ENCODE measurements at places on chromosomes 7 and 10.

GRCh38 chr10:95618101-95618500 lies 38.4 kb downstream of the ALDH18A1 start:
- DNase-seq, result no peak

GRCh38 chr7:19754521-19755116 lies 18.8 kb downstream of the TMEM196 start:
- DNase-seq, result no peak

DNA sequence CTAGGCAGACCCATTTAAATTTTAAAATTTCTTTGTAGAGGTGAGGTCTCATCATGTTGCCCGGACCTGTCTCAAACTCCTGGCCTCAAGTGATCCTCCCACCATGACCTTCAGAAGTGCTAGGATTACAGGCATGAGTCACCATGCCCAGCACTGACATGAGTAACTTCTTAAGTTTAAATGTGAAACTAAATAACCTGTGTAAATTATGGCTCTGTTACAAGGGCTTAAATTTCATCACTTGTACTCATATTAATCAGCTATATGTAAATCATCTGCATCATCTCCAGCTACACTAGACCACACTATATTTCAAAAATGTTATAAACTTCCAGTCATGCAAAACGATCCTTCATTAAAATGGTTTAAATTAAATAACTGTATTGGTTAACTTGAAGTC lies 56.1 kb downstream of the ATAD1 start:
- no peak for DNase-seq

DNA sequence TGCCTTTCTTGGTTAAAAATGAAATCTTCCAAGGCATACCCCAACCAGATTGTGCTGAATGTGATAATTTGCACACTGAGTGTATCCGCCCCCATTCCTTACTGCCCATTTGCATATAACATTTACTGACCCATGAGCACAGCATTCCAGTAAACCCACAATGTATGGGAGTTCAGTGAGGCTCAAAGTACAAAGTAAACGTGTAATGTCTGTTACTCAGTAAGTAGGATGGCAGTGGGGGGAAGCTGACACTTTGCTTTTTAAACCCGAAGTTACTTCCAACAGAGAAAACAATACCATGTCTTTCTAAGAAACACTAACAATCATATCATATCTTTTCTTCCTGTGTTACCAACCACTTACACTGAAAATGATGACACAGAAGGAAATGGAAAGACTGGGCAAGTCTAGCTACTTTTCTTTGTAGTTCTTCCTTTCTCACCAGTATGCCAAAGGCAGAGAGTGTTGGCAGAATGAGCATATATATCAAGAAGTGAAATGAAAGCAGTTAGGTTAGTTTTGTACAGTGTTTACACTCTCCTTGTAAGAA lies 27.1 kb upstream of the SOSTDC1 start:
- no peak for DNase-seq

DNA sequence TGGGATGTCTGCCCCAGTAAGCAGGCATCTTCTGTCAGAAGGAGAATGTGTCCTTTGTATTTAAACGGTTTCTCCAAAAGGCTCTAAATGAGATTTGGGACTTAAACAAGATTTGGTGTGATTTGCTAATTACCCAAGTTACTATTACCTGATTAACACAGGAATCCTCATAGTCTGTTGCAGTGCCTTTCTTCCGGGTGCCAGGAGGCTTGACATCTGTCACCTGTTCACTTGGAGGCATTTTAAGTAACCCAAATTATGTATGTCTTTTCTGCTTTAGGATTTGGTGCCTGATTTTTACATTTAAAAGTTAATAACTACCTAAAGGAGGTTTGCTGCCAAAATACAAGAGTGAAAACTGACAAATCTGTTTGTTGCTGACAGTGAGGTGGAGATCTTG lies 587.9 kb upstream of the GALNT17 start:
- no peak for DNase-seq

- no peak for DNase-seq
These were observed 64.2 kb upstream of the IL6 start for GRCh38 chr7:22662556-22663356.

DNA sequence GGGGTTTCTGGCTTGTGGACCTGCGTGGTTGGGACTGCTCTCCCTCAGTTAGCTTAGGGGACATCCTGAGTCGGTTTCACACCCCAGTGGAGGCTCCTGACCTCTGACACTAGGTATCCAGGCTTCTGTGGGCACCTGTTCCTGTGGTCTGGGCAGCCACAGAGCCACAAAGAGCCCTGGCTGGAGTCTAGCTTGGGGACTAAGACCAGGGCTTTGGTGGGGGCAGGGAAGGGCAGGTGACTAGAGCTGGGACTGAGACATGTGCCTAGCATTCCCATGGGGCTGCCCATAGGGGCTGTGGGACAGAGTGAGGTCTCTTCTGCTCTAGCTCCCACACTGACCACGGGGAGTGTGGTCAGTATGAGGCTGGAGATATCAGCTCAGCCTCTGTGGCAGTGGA lies 4.0 kb upstream of the TMEM270 start:
- no peak for DNase-seq

DNA sequence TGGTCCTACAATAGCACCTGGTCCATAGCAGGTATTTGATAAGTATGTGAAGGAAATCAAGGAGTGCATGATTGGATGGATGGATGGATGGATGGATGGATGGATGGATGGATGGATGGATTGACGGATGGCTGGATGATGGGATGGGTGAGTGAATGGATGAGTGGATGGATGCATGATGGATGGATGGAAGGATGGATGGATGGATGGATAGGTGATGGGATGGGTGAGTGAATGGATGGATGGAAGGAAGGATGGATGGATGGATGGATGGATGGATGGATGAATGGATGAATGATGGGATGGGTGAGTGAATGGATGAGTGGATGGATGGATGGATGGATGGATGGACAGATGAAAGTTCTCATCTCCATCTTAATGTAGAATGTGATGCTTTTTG lies 231.0 kb upstream of the PPP2R2D start:
- no peak for DNase-seq

DNA sequence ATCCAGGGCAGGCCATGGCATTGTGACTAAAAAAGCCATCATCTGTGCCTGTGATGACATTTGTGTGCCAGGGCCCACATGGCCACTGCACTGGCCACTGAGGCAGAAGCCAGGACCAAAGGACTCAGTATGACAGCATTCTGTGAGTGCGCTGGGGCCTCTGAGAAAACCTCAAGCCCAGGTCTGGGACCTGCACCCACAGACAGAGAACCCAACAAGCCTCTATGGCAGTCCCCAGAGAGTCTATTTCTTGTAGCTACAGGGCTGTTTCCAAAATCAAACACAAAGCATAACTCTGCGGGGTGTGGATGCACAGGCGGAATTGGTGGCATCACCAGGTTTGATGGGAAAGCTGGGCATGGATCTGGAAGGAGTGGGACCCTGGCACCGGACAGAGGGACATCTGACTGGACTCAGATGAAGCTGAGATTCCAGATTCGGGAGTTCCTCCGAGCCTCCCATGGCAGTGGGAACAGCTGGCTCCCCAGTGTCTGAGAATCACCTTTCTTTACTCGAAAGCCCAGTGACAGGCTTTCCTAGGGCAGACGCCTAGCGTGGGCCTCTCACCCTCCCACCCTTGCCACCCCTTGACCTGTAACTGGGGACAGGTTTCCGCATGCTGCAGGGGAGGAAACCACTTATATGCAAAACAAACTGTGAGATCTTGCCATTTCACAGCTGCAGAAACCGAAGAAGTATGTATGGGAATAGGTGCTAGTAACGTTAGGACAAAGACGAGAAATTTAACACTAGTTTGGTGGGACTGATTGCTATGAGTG lies 70.6 kb upstream of the RHEB start:
- no peak for DNase-seq

DNA sequence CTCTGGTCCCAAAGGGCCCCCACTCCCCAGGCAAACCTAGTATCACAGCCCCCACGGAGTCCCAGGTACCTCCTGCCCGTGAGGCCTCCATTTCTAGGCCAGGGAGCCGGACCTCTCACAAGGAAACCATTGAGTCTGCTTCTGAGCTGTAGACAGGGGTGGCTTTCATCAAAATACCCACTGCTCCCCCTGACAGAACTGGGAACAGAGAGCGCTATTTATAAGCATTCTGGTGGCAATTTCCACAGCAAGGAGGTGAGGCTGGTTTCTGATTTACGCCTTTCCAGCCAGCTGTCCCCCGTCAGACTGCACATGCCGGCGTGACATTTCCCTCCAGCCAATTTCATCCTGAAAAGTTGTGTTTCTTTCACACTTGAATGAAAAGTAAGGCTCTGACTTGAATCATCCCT lies 407.5 kb upstream of the PRKCQ start:
- DNase-seq, result no peak

GRCh38 chr7:36583318-36583717 lies 141.0 kb downstream of the AOAH start:
- DNase-seq, result no peak

- no peak for DNase-seq
These were observed 91.3 kb upstream of the ABI1 start for GRCh38 chr10:26952094-26952493.

DNA sequence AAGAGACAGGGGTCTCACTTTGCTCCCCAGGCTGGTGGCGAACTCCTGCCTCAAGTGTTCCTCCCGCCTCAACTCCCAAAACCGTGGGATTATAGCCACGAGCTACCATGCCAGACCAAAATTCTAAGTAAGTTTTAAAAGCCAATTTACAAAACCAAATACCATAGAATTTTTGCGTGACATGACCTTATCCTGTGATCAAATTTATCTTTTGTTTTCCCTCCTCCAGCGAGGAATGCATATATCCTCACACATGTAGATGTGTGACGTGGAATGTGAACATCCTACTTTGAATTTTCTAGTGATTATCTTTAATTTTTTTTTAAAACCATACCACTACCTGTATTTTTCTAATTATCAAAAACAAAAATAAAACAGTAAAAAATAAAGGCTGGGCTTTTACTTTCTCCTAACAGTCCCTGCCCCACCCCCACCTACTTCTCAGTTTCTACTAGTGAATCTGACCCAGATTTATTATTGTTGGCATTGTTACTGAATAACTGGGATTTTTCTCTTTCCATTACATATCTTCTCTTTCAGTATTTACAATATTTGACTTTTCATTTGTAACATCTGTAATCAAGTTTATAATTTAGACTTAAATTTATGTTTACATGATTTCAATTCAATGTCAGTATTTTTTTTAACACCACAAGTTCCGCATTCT lies 26.0 kb downstream of the CYTH3 start:
- no peak for DNase-seq

DNA sequence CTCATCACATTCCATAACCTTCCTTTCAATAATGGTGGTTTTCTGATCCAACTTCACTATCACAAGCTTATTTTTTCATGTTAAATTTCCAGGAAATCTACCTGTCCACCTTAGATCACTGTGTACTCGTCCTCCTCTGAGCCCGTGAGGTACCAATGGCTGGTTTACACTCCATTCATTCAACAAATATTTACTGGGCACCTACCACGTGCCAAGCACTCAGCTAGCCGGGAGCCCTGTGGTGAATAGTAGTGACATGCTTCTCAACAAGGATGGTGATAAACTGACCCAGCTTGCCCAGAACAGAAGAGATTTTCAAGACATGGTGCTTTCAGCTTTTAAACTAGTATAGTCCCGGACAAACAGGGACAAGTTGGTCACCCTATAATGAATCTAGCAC lies 98.2 kb downstream of the FAM204A start:
- no peak for DNase-seq

DNA sequence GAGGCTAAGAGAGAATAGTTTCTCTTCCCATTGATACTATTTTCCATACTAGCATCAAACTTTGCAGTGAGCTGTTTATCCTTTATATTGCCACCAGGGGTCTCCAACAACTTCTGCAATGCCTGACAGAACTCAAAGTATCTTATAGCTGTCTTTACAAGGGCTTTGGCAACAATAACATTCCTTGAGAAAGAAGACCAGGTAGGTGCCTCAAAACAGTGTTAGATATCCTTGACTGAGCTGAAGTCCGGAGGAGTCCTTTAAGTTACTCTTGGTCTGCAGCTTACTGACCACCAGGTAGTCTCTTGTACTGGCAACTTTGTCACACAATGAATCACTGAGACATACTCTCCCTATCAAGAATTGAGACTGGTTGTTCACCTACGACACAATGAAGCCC lies 30.0 kb upstream of the TES start:
- DNase-seq, result no peak

- DNase-seq, result no peak
These were observed 8.1 kb downstream of the STK17A start for GRCh38 chr7:43590862-43591557.

DNA sequence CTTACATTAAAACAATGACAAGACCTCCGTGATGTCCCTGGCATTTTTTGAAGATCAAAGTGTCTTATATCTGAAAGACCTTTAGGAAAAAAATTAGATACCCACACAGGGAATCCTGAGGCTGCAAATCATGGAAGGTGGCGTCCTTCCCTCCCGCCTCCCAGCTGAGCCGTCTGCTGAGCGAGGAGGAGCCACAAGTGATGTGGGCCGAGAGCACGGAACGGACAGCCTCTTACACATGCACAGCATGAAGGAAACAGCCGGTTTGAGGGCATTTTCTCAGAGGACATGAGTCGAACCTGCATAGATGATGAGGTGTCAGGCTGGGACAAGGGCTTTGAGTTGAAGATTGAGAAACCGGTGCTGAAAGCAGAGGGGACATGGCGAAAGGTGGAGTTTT lies 163.3 kb downstream of the ADARB2 start:
- DNase-seq, result no peak

- no peak for DNase-seq
These were observed 24.3 kb downstream of the PPP2R2D start for GRCh38 chr10:131925011-131925649.

GRCh38 chr7:137454767-137455166 lies 111.2 kb upstream of the PTN start:
- no peak for DNase-seq

DNA sequence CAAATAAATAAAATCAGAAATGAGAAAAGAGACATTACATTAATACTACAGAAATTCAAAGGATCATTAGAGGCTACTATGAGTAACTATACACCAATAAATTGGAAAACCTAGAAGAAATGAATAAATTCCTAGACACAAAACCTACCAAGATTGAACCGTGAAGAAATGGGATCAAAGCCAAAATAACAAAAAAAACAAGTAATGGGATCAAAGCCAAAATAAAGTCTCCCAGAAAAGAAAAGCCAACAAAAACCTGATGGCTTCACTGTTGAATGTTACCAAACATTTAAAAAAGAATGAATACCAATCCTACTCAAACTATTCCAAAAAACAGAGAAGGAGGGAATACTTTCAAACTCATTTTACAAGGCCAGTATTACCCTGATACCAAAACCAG lies 20.0 kb downstream of the GSDME start:
- DNase-seq, result no peak

All from stimulated activated CD8-positive, alpha-beta memory T cell treated with anti-CD3 and anti-CD28 coated beads, Interleukin-7, amount 100 ng/mL, for 1 hour (primary cell).